ENCODE measurements at places on chromosomes 6 and 20.

DNA sequence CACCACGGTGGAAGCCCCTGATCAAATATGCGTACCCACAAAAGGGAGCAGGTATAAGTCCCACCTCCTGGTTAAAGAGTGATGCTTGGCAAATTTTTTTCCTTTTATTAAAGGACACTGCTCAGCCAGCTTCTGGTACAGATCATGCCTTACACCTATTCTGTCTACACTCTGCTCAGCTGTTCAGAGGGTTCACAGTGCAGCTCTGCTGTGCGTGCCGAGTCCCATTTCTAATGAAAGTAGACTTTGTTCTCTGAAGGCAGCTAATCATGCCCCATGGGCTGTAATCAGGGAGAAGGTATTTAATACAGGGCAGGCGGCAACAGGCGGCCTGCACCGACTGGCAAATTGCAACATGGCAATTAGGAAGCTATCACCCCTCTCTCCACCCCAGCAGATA, 16.3 kb downstream of the LRRC73 start:
- DNase-seq: no peak
- H3K27ac ChIP-seq: no peak overlapping the region
- peaks cover under 1% of the 10 kb centered on the region for H3K36me3 ChIP-seq
- H3K4me1 ChIP-seq: peaks cover 4% of the 10 kb centered on the region

GRCh38 chr6:39733704-39734103, 8.5 kb upstream of the KIF6 start:
- no peak overlapping the region for H3K27ac ChIP-seq
- H3K4me3 ChIP-seq: no peak overlapping the region
- H3K4me1 ChIP-seq: no peaks in the 10 kb centered on the region
- DNase-seq: no peak
- H3K36me3 ChIP-seq: no peaks in the 10 kb centered on the region

DNA sequence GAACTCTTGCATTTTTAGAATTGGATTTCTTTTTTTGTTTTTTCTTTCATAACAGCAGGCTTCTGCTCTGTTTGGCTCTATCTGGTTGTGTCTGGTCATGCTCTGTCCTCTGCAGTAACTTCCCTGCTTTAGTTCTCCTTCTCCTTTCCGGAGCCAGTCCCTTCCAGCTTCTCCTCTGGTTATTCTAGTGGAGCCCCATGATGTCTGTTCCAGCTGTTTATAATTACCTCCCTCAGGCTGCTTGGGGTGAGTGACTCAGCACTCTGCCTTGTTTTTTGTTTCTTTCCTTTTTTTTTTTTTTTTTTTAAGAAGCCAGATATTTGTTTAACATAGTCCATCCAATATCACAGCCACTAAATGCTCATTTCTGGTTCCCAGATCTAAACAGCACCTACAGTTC, 409.6 kb downstream of the MAFB start:
- H3K27ac ChIP-seq: no peak overlapping the region
- no peaks in the 10 kb centered on the region for H3K36me3 ChIP-seq
- no peaks in the 10 kb centered on the region for H3K4me1 ChIP-seq
- DNase-seq: no peak

DNA sequence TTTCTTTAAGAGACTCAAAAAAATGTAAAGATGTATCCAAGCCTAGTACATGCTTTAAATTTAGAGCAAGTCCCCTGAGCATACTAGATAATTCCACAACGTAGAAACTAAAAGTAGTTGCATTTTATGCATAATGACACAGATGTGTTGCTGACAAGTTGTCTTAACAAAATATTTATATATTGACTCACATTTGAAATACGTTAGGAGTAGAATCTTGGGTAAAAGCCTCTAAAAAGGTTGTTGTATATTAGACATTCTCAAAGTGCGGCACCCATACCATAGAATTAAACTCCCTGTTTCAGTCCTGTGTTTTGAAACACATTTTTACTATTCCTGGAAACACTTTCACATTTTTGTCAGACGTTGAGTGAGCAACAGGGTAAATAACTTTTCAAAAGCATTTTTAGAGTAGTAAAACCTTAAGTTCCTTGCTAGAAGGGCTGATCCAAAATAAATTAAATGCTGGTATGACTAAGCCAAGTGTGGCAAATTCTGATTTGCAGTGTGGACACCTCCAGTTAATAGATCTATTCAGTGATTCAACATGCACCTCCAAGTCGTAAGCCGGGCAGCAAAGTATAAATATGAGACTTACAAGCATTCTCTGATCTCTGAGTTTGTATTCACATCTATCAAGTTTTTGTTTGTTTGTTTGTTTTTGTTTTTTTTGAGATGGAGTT, 97.5 kb downstream of the GMDS start:
- DNase-seq: peak; percentile 21
- H3K4me1 ChIP-seq: peaks cover 11% of the 10 kb centered on the region
- H3K27ac ChIP-seq: 0 out of 2 replicates have a peak overlapping the region, but pooled peaks have one; percentile 2
- H3K4me3 ChIP-seq: no peak overlapping the region
- no peaks in the 10 kb centered on the region for H3K36me3 ChIP-seq
- no peaks in the 10 kb centered on the region for H3K27me3 ChIP-seq

DNA sequence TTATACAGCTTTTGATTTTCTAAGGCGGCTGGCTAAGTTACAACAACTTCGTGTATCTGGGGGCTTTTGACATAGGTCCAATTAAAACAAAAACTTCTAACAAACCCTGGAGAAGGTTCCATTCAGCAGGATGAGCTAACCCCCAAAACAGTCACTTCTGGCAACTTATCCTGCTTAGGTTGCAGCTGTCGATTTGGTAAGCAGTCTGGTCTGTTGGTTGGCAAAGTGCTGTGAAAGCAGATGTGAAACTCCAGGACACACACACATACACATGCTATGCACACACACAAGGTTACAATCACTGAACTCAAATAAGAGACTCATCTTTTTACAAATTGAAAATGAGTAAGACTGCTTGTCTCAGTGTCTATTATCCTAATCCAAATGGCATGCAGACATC, 119.0 kb upstream of the STMND1 start:
- no peak overlapping the region for H3K4me3 ChIP-seq
- no peak overlapping the region for H3K27ac ChIP-seq
- no peaks in the 10 kb centered on the region for H3K27me3 ChIP-seq
- H3K36me3 ChIP-seq: no peaks in the 10 kb centered on the region
- DNase-seq: no peak

- H3K27me3 ChIP-seq: no peaks in the 10 kb centered on the region
- no peaks in the 10 kb centered on the region for H3K4me1 ChIP-seq
- no peak for DNase-seq
These were observed at the start of gene CPXM1 for GRCh38 chr20:2800521-2801285. Gene CPXM1, minus strand, starts transcription at chr20:2800627. Its CDS starts 55 bp downstream, at chr20:2800572.

- H3K4me3 ChIP-seq: peak overlapping the region; percentile 17
- peak overlapping the region; percentile 32 for H3K27ac ChIP-seq
- DNase-seq: peak; percentile 86
- peaks cover 17% of the 10 kb centered on the region for H3K4me1 ChIP-seq
- no peaks in the 10 kb centered on the region for H3K27me3 ChIP-seq
- H3K36me3 ChIP-seq: no peaks in the 10 kb centered on the region
These were observed 67.3 kb downstream of the PREX1 start for GRCh38 chr20:48760403-48760983.

DNA sequence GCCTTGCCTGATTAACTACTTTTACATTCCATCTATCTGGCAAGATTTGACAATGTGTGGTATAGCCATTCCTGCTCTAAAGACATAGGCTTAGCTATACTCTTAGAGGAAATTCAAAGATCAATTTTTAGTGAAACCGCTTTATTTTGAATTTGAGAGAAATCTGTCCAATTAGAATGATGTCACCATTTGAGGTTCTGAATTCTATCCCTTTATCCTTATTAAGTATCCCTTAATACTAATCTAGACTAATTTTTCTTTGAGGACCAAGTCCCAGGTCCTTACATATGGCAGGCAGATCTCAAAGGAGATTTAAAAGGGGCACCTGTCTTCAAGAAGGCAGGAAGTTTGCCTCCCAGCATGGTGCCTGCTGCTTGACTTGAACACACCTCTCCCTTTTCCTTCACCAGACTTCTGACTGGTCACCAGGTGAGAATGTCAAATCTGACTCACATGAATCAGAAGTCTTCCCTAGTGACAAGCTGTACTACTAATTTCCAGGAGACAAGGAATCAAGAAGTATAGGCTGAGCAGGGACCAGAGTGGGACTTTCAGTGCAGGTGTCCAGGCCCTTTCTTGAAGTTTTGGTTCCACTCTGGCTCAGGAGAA, 15.0 kb upstream of the MRAP2 start:
- H3K4me3 ChIP-seq: no peak overlapping the region
- no peak overlapping the region for H3K27ac ChIP-seq
- no peaks in the 10 kb centered on the region for H3K4me1 ChIP-seq
- H3K27me3 ChIP-seq: no peaks in the 10 kb centered on the region
- peak; percentile 27 for DNase-seq

DNA sequence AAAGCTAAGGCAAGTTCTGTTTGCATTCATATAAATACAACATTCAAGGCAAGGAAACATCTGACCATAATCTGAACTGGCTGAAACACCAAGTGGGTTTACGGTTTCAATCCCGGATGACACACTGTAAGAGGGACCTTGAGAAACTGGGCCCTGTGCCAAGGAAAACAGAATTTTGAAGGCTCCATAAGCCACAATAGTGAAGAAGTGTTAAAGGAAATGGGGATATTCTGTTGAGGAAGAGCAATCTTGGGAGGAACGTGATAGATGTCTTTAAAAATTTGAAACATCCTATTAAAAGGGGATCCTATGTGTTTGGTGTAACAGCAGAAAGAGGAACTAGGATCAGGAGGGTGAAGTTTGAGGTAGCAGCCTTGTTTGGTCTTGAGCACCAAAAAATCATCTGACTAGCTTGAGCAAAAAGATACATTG, 82.4 kb upstream of the TAB2 start:
- peaks cover 47% of the 10 kb centered on the region for H3K4me1 ChIP-seq
- DNase-seq: peak; percentile 92
- H3K27me3 ChIP-seq: no peaks in the 10 kb centered on the region
- H3K36me3 ChIP-seq: no peaks in the 10 kb centered on the region

DNA sequence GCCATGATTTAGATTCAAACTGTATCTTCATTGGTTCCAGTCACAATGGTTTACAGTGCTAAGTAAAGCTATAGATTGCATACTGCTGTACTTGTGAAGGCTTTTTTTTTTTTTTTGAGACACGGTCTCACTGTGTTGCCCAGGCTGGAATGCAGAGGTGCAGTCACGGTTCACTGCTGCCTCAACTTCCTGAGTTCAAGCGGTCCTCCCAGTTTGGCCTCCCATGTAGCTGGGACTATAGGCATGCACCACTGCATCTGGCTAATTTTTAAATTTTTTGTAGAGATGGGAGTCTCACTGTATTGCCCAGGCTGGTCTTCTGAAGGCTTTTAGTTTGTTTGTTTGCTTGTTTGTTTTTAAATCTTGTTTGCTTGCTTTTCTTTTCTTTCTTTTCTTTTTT, 24.9 kb downstream of the ITCH start:
- H3K4me1 ChIP-seq: peaks cover 44% of the 10 kb centered on the region
- H3K36me3 ChIP-seq: peaks cover 13% of the 10 kb centered on the region
- DNase-seq: no peak
- H3K27ac ChIP-seq: no peak overlapping the region

DNA sequence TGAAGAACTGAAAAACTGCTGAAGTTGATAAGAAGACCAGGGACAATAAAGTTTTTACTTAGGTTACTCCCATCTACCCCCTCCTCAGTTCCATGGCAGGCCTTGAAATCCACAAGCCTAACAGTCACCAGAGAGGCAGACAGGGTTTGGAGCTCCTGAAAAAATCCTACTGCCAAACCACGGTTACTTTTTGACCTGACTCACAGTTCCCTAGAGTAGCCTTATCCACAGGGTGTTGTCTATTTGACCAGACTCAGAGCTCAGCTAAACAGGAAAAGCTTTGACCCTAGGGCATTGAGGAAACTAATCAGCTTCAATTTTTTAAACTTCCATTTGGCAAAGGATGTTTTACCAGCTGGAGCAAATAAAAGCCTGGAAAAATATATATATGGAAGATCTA, 257.7 kb upstream of the NT5E start:
- DNase-seq: peak; percentile 16
- H3K4me3 ChIP-seq: no peak overlapping the region
- H3K27ac ChIP-seq: no peak overlapping the region
- peaks cover 4% of the 10 kb centered on the region for H3K27me3 ChIP-seq
- H3K4me1 ChIP-seq: no peaks in the 10 kb centered on the region
- H3K36me3 ChIP-seq: no peaks in the 10 kb centered on the region

GRCh38 chr20:51043811-51044210, 20.9 kb upstream of the KCNG1 start:
- no peaks in the 10 kb centered on the region for H3K27me3 ChIP-seq
- peak; percentile 83 for DNase-seq
- no peaks in the 10 kb centered on the region for H3K36me3 ChIP-seq
- H3K4me3 ChIP-seq: no peak overlapping the region
- peaks cover 4% of the 10 kb centered on the region for H3K4me1 ChIP-seq

DNA sequence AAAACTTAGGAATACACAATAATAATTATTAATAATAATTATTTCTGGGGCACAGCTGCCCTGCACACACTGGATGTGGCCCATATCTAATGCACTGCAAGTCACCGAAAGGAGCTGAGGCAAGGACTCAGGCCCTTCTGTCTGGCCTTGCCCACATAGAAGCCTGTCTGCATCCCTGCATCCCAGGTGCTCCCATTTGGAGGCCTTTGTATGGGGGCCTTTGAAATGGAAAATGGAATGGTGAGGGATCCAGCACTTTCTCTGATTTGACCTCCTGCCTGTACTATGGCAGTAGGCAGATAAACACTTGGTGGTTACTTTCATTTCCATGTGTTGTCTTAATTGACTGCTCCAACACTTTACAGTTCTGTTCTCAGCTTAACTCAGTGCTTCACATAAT, 75.7 kb upstream of the PTCHD4 start:
- H3K27me3 ChIP-seq: no peaks in the 10 kb centered on the region
- no peaks in the 10 kb centered on the region for H3K36me3 ChIP-seq
- no peak overlapping the region for H3K4me3 ChIP-seq
- no peak for DNase-seq
- no peak overlapping the region for H3K27ac ChIP-seq
- peaks cover 32% of the 10 kb centered on the region for H3K4me1 ChIP-seq

DNA sequence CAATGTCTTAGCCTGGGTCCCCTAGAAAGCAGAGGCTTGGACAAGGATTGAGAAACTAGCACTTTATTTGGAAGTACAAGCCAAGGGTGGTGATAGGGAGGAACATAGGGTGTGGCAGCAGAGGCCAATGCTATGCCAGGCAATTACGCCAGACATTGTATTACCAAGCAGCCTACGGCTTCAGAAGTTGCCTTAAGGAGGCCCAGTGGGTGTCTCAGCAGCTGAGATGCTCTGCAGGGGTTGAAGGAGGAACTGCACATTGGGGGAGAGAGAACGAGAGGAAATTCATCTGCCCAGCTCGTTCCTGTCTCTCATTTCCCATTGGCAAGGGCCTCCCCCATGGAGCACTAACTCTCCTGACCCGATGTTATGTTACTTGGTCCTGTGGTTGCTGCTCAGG, 859 bp downstream of the C20orf202 start:
- H3K4me3 ChIP-seq: no peak overlapping the region
- peaks cover 5% of the 10 kb centered on the region for H3K4me1 ChIP-seq
- no peaks in the 10 kb centered on the region for H3K36me3 ChIP-seq
- DNase-seq: no peak
- H3K27me3 ChIP-seq: no peaks in the 10 kb centered on the region
